ENCODE measurements at places on chromosomes 2 and 18. TPM values are rescaled to one million over a fixed set of nuclear protein-coding genes. Genes with fewer than 3 reads are reported as not detected.

The CFAP210 gene
- not detected for total RNA-seq

The IFIH1 gene
- 9.4 TPM for total RNA-seq

The BCL11A gene
- 0.50 TPM for total RNA-seq

The ARHGAP15 gene
- 2.3 TPM for total RNA-seq

The RAB17 gene
- 88.5 TPM for total RNA-seq

The CUL3 gene
- total RNA-seq, result 34.6 TPM

The SNORC gene
- total RNA-seq, result 15.5 TPM

The ANKRD53 gene
- 0.35 TPM for total RNA-seq

The NTSR2 gene
- not detected for total RNA-seq

The ASIC4 gene
- 0.05 TPM for total RNA-seq

The CYTIP gene
- 1.1 TPM for total RNA-seq

The C2orf68 gene
- total RNA-seq, result 15.9 TPM

The PLB1 gene
- total RNA-seq, result 0.45 TPM

Measured in left lobe of liver (tissue), 2 donors.